Left ventricle myocardium inferior (tissue), 1 donor: ENCODE measurements at places on chromosomes 12 and 14.
A peak's percentile ranks its signal among the peaks of the same experiment; 100 is the strongest.

DNA sequence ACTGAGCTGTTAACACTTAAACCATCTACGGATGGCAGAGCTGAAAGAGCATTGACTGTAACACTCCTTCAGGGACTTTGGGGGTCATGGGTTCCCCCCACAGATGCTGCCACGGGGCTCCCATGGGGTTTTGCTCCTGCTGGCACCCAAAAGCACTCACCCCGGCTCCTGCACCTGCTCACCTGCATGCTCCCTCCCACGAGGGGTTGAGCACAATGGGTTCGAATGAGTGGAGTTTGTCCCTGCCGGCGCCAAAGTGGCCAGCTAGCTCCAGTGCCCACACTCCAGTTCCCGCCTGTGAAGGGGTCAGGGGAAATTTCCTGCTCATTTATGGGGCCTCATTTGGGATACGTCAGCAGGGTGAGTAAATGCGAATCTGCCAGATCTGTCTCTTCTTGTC is 40.7 kb downstream of the TNFAIP2 start:
- no peak for DNase-seq

GRCh38 chr14:92122351-92122677 is 545 bp downstream of the CPSF2 start:
- no peak for DNase-seq

- no peak for DNase-seq
These were observed 63.5 kb downstream of the ST8SIA1 start for GRCh38 chr12:22271023-22271422.

- no peak for DNase-seq
These were observed 132.1 kb downstream of the ANKS1B start for GRCh38 chr12:99852666-99853065.

DNA sequence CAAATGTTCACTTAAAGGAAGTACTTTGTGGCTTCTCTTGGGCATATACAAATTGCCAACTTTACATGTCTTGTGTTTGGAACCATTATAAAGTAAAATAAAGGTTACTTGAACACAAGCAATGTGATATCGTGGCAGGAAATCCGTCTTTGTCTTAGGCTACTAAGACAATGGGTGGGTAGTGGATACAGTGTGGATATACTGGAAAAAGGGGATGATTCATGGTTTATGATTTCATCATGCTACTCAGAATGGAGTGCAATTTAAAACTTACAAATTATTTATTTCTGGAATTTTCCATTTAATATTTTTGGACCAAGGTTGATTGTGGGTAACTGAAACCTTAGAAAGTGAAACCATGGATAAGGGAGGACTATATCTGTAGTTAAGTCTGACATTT is 48.4 kb downstream of the MYRFL start:
- no peak for DNase-seq

DNA sequence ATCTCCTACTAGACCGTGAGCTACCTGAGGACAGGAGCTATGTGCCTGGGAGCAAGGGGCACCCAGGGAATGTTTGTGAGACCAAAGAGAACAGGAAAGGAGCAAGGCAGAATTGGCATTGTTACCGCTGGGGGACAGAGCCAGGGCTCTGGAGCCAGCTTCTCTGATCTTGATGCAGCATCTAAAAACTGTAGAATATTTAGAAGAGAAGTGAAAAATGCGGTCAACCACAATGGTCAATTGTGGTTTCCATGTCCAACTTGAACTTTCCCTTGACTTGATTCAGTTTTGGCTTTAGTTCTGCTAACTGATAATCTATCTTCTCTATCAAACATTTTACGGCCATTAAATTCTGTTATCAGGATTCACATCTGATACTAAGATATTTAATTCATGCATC is 201.2 kb downstream of the ANO4 start:
- no peak for DNase-seq

DNA sequence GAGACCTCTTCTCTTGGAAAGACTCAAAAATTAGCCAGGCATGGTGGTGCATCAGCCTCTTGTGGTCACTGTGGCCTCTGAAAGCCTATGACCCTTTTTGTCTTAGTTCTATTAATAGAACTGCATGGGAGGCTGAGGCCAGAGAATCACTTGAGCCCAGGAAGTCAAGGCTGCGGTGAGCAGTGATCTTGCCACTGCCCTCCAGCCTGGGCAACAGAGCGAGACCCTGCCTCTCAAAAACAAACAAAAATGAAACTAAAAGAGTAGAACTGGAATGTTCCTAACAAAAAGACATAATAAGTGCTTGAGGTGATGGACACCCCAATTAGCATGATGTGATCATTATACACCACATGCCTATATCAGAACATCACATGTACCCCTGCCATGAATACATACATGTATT is 197.0 kb upstream of the EEA1 start:
- no peak for DNase-seq

- no peak for DNase-seq
These were observed 10.5 kb downstream of the CACNA2D4 start for GRCh38 chr12:1907652-1908611.

DNA sequence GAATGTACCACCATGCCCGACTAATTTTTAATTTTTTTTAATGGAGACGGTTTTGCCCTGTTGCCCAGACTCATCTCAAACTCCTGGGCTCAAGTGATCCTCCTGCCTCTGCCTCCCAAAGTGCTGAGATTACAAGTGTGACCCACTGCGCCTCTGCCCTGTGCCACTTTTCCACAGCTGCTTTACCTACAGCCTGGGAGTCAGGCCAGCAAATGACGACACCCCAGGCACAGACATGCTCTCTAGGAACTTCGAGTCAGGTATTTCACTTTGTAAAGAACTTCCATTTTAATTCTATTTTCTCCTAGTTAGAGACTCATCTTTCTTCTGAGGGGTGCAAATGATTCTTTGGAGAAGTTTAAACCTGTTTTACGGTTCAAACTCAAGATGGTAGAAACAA is 89.0 kb downstream of the ETV6 start:
- DNase-seq: no peak

DNA sequence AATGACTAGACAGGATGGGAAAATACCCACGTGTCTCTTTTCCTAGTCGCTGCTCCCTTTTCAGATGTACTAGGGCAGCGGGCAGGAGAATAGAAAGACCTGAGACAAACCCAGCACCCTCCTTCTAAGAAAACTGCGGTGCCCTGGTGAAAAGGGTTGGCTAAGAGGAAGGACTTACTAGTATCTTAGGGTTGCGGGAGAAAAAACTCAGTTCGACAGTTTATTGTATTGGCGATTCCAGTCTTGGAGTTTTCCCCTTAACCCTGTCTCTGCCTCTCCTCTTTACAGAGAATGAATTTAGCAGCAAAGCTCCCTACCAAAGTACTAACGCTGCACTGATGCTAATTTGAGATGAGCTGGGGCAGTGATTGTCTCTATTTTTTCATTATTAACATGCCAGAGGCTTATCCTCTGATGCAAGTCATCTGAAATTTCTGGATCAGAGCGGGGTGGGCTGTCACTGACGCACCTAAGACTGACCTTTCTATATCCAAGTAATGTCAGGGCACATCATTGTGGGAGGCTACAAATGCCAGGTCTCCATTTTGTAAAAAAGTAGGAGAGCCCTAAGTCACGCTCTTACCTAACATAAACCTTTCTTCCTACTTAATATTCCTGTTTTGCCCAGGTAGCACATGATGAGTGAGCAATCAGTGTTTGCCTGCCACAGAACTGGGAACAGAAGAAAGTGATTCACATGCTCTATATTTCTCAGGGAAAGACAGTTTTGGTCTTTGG is 916 bp upstream of the PAWR start:
- no peak for DNase-seq

GRCh38 chr12:53983568-53983949 is 1.4 kb upstream of the HOXC10 start:
- no peak for DNase-seq

- DNase-seq: no peak
These were observed 23.2 kb downstream of the NRDE2 start for GRCh38 chr14:90308561-90308960.

- no peak for DNase-seq
These were observed 442.7 kb upstream of the NOVA1 start for GRCh38 chr14:27040552-27040951.

GRCh38 chr12:107778383-107779025 is 4.0 kb downstream of the ASCL4 start:
- DNase-seq: no peak

DNA sequence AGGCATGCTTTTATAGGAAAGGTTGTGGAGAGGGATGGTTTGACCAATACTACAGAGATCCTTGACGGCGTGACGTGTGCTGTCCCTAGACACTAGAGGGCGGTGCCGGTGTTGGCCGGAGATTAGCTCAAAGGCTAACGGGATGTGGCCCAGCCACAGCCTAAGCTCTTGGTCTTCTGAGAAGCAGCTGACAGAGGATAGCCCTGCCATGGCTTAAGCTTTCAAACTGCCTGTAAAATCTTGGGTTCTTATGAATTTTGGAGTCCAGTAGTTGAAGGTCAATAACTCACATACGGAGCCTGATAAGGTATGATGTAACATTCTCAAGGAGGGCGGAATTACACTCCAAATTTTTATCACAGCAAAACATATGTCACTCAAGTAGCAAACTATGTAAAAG is 515.7 kb upstream of the ATXN7L3B start:
- peak; percentile 35 for DNase-seq

DNA sequence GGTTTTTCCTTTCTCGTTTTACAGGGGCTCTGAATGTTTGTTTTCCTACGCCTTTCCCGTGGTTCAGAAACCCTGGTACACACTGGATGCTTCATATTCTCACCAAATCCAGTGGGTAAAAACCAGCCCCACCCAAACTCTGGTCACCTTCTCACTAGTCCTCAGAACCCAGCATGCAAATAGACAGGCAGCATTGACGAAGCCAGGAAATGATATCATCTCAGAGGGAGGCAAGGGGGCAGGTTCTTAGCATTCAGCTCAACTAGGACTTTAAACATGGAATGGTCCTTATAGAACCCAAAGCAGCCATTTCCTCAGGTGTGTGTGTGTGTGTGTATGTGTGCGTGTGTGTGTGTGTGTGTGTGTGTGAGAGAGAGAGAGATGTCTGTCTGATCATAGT is 142.0 kb downstream of the KCNK10 start:
- no peak for DNase-seq

DNA sequence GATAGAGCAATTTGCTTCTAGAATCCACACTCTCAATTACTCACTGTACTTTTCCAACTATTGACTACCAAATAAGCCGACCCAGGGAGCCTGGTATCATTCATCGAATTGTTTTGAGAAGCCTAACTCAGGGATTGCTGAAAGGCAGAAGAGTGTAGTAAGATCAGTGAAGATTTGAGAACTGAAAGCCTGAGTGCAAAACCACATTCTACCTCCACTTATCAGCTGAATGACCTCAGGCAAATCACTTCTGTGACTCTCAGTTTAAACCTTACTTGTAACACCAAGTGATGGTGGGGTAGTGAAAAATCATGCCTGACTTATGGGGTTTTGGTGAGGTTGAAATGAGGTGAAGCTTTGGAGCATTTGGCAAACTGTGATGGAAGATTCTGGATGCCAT is 126.1 kb upstream of the MAX start:
- no peak for DNase-seq

- no peak for DNase-seq
These were observed 1466.1 kb upstream of the SEL1L start for GRCh38 chr14:82999802-83000201.

- DNase-seq: no peak
These were observed 47.1 kb upstream of the CLEC14A start for GRCh38 chr14:38302966-38303365.

- DNase-seq: no peak
These were observed 1.6 kb downstream of the GLTP start for GRCh38 chr12:109878749-109879148.

- DNase-seq: no peak
These were observed 264.4 kb downstream of the FOXG1 start for GRCh38 chr14:29030970-29031369.

- DNase-seq: no peak
These were observed 23.5 kb upstream of the DHRS7 start for GRCh38 chr14:60188696-60189095.

- DNase-seq: no peak
These were observed 437.3 kb downstream of the MED13L start for GRCh38 chr12:115840159-115840558.

GRCh38 chr14:104239861-104240301 is 101.5 kb downstream of the KIF26A start:
- DNase-seq: no peak

GRCh38 chr12:93135286-93136239 is 206.5 kb upstream of the EEA1 start:
- DNase-seq: no peak

- DNase-seq: no peak
These were observed 72.9 kb upstream of the C14orf180 start for GRCh38 chr14:104506461-104507253.

GRCh38 chr12:51752234-51752889 is 96.2 kb downstream of the FIGNL2 start:
- DNase-seq: peak; percentile 73

GRCh38 chr12:64270411-64270810 is 48.3 kb upstream of the KICS2 start:
- no peak for DNase-seq

GRCh38 chr14:95370076-95370475 is 50.4 kb upstream of the CLMN start:
- DNase-seq: no peak

DNA sequence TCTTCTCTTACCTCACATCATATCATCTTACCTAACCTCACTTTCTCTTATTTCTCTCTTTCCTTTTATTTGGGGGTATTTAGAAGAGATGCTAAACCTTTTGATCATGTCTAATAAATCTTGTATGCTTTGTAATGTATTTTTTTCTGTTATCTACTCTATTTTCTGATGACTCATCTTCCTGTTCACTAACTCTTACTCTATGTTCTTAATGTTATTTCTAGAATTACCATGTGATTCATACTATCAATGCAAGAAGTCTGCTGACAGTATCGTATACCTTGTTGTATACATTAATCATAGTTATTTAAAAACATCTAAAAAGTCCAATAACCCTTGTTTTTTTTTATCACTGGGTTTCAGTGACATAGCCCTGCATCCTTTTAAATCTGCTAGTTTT is 62.3 kb downstream of the MGAT4C start:
- no peak for DNase-seq

DNA sequence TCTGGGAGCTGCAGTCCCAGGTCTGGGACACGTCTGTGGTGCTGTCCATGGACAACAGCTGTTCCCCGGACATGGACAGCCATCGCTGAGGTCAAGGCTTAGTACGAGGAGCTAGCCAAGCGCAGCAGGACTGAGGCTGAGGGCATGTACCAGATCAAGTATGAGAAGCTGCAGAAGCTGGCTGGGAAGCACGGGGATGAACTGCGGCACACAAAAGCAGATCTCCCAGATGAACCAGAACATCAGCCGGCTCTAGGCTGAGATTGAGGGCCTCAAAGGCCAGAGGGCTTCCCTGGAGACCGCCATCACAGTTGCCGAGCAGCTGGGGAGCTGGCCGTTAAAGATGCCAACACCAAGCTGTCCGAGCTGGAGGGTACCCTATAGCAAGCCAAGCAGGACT is 375.3 kb downstream of the SEC23A start:
- DNase-seq: no peak

GRCh38 chr12:102638777-102639176 is 158.4 kb upstream of the IGF1 start:
- DNase-seq: no peak

- DNase-seq: no peak
These were observed 74.6 kb upstream of the BCL11B start for GRCh38 chr14:99346470-99347080.

- DNase-seq: peak; percentile 98
These were observed at the start of gene CCT2 for GRCh38 chr12:69585189-69586062. Gene CCT2 (plus strand): TSS chr12:69585459. CDS start chr12:69585522, 63 bp downstream.

- DNase-seq: no peak
These were observed 13.6 kb downstream of the EML1 start for GRCh38 chr14:99806836-99807235.

GRCh38 chr12:132739600-132740312 is 21.9 kb downstream of the ANKLE2 start:
- DNase-seq: no peak
